ENCODE measurements at places on chromosomes 6 and 20.

GRCh38 chr6:15279047-15279661 lies 33.3 kb downstream of the JARID2 start:
- no peak for DNase-seq

DNA sequence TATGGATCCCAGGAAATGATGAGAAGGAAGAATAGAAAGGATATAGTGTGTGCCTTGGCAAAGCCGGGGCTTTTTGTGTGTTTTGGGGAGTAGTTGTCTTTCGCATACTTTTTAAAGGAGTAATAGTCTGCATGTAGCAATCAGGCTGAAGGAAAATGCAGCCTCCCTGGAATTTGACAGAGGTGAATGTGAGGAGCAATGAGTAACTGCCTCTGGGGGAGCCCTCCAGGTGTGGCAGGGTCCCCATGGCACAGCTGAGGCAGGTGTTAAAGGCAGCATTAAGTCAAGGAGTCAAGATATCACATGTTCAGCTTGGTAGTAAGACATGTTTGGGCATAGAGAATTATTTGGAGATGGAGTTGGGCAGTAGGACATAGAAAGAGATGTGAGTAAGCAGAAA lies 203.1 kb downstream of the C6orf118 start:
- DNase-seq: no peak

DNA sequence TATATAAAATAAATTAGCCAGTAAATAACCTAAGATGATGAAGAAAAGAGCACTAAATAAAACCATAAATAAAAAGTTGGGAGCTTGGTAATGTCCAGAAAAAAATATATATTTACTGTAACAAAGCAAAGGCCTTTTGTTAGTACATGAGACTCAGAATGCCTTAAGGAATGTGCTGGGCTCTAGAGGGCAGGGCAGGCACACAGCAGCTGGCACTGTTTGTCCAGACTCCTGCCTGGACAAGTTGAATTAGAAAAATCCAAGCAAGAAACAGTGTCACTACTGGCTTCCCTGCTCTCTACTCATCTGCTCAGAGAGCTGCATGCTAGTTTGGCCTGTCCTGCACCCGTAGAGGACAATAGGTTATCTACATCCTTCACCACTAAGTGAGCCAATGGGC lies 8.8 kb downstream of the DEFB129 start:
- DNase-seq: no peak

- no peak for DNase-seq
Measured at GRCh38 chr20:32354592-32355416, 3.3 kb upstream of the ASXL1 start.

- DNase-seq: no peak
Measured at GRCh38 chr6:135955099-135955498, 103.6 kb downstream of the PDE7B start.

- no peak for DNase-seq
Measured at GRCh38 chr6:46469021-46469420, 22.2 kb downstream of the RCAN2 start.

DNA sequence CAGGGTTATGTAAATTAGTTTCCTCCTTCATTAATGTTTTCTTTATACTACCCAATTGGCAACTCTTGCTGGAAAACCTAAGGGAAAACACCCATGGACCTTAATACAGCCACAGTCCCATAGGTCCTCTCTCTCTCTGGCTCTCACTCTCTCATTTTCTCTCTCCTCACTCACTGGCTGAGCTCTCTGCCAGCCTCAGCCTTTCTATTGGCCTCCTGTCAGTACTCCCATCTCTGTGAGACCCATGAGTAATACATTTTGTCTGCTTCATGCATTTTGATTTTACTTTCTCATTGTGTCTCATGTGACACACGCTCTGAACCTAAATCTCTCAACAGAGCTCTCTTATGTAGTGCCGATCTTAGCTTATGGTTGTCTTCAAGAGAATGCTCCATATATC lies 907.5 kb downstream of the C6orf118 start:
- DNase-seq: no peak

DNA sequence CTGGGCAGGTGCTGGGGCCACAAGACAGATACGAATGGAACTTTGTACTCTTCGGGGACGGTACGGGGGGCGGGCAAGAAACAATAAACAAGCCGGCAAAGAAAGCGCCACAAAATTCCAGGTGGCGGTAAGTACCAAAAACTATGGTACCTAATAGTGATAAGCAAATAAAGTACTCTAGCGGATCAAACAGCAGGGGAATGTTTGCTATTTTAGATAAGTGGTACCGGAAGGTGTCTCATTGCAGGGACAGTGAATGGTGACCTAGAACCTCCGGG lies 15.1 kb upstream of the RIPK1 start:
- no peak for DNase-seq

DNA sequence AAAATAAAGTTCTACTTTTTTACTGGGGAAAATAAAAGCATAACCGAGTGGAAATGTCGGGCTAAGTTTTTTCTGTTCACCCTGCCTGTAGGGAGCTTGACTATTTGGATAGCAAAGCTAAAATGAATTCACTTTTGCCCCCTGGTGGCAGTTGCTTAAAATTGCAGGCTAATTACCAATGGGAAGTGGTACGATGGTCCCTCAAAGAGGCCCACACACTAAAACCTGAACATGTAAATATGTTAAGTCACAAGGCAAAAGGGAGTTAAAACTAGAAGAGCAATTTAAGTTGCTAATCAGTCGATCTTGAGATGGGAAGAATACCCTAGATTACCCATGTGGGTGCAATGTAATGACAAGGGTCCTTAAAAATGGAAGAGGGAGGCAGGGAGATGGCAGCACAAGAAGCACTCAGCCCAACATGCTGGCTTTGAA lies 916 bp upstream of the SUN5 start:
- DNase-seq: no peak

DNA sequence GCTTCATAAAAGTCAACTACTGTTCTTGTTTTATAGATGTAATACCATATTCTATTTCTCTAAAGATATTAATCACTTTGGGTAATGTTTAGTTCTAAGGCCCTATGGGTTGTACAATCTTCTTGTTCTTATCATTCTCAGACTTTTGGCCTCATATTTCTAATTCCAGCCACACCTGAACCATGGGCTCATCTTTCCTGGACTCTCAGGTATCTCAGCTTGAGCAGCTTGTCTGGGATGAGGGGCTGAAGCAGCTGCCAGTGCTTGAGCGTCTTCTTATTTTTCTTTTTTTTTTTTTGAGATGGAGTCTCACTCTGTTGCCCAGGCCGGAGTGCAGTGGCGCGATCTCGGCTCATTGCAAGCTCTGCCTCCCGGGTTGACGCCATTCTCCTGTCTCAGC lies 150.2 kb downstream of the KIF6 start:
- DNase-seq: no peak

- no peak for DNase-seq
Measured at GRCh38 chr6:5723841-5724691, 282.7 kb downstream of the NRN1 start.

DNA sequence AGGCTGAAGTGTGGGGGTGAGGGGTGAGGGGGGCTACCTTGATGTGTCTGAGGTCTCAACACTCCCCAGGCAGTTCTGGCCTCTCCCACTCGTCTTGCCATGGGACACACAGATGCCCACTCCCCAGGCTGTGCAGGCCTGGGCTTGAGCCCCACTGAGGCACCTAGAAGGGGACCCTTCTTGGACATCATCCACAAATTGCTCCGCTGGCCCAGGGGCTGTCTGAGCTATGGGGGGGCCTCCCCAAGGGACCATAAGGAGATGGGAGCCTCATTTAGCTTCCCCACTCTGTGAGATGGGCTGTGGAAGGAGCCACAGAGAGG lies 155.5 kb upstream of the MLN start:
- no peak for DNase-seq

- no peak for DNase-seq
Measured at GRCh38 chr20:58718729-58719128, 26.1 kb downstream of the NPEPL1 start.

GRCh38 chr20:47971058-47971791 lies 185.9 kb upstream of the SULF2 start:
- no peak for DNase-seq

- DNase-seq: no peak
Measured at GRCh38 chr6:21744331-21744730, 150.8 kb downstream of the SOX4 start.

DNA sequence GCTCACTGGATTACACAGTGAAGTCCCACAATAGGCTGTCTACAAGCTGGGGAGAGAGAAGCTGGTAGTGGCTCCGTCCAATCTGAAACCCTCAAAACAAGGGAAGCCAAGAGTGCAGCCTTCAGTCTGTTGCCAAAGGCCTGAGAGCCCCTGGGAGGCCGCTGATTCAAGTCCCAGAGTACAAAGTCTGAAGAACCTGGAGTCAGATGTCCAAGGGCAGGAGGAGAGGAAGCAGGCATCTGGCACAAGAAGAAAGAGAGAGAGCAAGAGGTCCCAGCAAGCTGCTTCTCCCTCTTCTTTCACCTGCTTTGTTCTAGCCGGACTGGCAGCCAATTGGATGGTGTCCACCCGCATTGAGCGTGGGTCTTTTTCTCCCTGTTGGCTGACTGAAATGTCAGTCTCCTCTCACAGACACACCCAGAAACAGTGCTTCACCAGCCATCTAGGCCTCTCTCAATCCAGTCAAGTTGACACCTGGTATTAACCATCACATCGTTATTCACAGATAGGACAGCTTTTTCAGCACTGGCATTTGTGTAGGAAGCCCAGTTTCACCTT lies 51.2 kb downstream of the CRYBG1 start:
- no peak for DNase-seq

DNA sequence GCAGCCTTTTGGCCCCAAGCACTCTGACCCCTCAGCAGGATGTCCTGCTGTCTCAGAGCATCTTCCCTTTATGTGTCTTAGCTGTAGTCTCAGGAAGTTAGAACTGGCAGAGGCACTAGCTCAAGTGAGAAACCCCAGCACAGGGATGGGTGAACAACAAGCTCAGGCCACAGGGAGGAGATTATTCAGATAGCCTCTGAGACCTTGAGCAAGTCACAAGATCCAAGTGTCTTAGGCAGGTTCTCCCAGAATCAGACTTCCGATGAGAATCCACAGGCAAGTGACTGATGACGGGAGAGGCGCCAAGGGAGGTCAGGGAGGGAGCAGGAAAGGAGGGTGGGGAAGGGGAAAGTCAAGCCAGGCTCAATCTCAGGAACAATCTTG lies 13.0 kb upstream of the SYNDIG1 start:
- no peak for DNase-seq

DNA sequence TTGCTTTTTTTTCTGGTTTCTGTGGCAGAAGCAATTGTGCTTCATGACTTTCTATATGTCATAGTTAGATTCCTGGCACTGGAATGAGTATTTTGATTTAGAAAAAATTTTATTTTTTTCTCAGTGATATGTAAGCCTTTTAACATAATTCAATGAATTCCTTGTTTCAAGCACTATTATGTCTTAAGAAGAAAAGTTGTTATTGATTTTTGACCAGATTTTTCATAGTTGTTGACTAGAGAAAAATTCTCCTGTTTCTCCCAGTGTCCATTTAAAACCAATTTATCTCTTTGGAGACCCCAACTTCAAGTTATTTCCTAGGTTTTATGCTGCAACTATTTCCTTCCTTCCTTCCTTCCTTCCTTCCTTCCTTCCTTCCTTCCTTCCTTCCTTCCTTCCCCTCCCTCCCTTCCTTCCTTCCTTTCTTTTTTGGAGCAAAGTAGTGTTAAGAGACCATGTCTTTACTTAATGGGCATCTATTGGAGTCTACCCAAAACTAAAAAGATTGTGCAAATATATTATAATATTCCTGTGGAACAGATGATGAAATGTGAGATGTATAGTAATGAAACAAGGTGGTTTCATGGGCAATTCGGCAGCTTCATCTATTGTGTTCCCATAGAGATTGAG lies 346.9 kb downstream of the RNF144B start:
- DNase-seq: no peak

DNA sequence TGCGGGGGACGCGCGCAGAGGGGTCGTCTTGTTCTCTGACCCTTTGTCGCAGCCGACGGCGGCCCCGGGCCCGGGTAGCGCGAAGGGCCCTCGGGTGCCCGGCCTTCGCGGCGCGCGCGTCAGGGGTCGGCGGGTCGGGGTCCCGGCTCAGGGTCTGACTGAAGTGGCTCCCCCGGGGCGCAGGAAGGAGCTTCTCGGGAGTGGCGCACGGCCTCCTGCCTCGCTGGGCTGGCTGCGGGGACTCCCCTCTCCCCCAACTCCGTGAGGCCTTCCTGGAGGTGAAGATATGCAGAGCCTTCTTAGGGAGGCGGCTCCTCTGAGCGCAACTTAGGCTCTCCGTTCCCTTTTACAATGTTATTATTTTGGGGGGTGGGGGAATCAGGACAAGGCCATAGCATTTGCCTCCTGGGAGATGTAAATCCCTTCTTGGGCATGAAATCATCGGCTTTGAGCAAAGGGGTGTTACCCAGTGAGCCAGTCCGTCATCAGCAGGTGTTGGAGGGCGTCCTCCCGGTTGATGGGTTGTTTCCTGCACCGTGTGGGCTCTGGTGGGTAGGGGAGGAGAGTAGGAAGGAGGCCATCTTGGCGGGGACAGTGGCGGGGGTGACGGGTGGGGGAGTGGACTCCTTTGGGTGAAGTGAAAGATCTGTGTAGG lies 523 bp downstream of the CDS2 start:
- DNase-seq: peak; percentile 63

GRCh38 chr20:52896348-52896747 lies 75.8 kb upstream of the TSHZ2 start:
- no peak for DNase-seq

DNA sequence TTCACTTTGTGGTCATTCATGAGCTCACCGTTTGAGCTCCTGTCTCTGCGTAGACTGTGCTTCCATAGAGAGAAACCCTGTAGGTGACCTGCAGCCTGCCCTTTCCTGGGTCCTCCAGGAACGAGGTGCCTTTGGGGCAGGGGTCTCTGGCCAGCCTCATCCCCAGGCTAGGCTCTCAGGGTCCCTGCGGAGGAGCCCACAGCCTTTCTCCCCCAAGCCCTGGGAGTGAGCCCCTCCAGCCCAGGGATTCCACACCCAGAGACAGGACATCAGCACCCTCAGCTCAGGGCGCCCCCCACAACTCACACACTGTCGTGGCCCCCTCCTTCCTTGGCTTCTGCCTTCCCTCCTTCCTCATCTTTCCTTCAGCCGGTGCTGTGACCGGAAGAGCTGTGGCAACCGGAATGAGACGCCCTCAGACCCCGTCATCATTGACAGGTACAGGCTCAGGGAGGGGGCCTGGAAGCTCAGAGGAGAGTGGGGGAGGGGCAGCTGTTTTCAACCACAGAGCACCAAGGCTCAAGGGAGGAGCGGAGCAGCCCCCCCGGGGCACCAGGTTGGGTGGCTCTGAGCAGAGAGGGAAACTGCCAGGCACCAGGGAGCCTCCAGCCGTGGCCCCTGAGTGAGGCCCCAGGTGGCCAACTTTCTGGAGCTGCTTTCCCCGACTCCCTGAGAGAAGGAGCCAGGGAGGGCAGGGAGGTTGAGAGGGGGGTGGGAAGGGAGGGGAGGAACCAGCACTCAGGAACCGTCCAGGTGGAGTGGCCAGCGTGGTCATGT lies 16.8 kb downstream of the EBF4 start:
- no peak for DNase-seq

DNA sequence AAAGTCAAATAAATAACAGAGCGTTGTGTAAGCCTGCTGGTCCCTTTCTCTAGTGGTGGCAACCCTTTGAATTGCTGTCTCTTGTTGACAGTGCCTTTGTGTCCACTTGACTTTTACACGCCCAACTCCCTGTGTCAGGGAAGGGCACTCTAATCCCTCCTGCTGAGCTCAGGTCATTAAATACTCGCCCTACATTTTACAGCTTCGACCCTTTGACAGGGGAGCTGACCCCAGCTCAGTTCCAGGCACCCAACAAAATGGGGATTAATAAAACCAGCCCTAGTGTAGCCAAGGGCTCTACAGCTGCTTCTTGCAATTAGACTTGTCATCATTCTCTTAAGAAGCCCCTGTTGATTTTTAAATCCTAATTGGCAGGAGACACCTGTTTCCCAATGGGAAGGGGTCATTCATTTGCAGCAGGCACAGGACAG lies 308.2 kb downstream of the EYA4 start:
- DNase-seq: peak; percentile 50

Data from NCI-H748 treated with DMSO at 0.1 percent for 48 hours (cell line).